Transverse colon (tissue), 4 donors: ENCODE measurements at places on chromosomes 1 and 21.

DNA sequence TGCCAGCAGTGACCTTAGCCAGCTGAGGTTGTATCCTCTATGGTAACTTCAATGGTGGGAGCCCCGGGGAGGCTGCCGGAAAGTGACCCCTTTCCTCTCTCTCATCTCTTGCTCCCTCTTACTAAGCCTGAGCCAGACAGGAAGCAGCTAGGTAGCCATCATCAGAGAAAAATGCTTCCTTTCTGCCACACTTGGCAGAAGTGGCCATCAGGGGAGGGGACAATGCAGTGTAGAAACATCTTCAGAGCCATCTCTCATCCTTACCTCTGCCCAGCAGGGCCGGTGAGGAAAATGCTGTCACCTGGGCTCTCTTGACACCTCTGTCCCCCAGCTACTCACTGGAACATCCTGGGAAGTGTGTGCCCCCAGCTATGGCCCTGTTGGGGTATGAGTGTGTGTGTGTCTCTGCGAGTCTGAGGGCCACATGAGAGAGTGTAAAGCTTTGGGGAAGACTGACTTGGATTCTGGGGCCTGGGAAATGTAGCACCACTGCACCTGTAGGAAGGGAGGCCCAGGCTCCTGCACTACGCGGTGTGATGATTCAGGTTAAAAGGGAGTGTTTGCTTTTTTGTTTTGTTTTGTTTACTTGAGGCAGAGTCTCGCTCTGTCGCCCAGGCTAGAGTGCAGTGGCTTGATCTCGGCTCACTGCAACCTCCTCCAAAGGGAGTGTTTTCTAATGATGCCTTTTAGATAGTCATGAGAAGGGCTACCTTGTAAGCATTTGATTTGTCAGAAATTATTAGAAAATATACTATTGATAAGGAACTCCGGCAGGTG lies 48.7 kb upstream of the CNTN2 start:
- no peak for DNase-seq

- DNase-seq = peak; percentile 47
Observed at GRCh38 chr1:34460193-34460592, 283.5 kb downstream of the C1orf94 start.

GRCh38 chr1:217431395-217431794 lies 199.5 kb downstream of the GPATCH2 start:
- DNase-seq = no peak

- no peak for DNase-seq
Observed at GRCh38 chr1:105017587-105017986, 1267.9 kb downstream of the AMY1C start.

- no peak for DNase-seq
Observed at GRCh38 chr21:17467392-17467791, 45.5 kb upstream of the CXADR start.

- DNase-seq = no peak
Observed at GRCh38 chr1:158818560-158818959, 12.6 kb upstream of the MNDA start.

GRCh38 chr1:92838519-92838918 lies 6.7 kb downstream of the RPL5 start:
- no peak for DNase-seq

DNA sequence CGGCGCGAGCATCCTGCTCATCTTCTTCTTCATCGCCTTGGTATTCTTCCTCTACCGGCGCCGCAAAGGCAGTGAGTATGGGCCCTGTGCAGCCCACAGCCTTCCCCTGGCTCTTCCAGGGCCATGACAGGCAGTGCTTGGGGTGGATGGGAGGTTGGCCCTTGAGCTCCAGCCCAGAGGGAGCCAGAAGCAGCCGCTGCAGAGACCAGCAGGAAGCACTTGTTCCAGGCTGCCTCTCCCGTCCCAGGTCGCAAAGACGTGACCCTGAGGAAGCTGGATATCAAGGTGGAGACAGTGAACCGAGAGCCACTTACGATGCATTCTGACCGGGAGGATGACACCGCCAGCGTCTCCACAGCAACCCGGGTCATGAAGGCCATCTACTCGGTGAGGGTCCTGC lies 87.3 kb upstream of the CD1D start:
- no peak for DNase-seq

DNA sequence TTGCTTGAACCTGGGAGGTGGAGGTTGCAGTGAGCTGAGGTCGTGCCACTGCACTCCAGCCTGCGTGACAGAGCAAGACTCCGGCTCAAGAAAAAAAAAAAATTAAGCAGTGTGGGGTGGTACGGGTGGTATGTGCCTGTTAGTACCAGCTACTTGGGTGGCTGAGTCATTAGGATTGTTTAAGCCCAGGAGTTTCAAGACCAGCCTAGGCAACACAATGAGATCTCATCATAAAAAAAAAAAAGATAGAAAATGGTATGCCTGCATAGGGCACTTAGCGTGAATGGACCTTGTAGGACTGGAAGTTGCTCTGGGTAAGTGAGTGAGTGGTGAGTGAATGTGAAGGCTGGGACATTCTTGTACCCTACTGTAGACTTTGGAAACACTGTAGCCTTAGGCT lies 37.0 kb downstream of the TBCE start:
- DNase-seq = no peak

DNA sequence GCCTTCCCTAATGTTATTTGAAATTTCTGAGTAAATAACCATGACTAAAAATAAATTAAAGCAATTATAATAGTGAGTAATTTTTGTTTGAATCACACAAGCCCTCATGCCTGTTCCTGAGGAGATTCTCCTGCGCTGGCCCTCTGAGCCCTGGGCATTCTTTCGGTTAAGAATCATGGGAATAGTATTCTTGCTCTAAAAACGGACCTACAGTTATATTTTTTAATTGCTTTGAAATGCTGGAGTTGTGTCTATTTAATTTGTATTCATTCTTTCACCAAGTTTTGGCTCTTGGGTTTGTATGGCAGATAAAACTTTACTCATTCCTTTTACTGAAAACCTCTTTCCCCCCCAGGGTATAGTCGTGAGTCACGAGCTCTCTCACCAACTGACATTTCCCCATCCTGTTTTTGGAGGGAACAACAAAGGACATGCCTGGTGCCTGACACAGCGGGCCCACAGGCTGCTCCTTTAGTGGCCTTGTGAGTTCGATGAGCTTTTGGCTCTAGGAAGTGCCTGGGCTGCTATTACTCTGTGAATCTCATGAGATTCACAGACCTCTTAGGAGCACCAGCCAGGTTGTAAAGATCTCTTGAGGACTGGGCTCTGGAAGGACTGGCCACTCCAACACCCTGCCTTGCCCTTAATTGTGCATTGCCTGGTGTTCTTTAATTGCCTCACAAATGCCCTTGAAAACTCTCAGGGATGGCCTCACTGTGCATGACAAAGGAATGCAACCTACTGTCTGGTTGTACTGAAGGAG lies 58.6 kb downstream of the DDR2 start:
- peak; percentile 35 for DNase-seq

DNA sequence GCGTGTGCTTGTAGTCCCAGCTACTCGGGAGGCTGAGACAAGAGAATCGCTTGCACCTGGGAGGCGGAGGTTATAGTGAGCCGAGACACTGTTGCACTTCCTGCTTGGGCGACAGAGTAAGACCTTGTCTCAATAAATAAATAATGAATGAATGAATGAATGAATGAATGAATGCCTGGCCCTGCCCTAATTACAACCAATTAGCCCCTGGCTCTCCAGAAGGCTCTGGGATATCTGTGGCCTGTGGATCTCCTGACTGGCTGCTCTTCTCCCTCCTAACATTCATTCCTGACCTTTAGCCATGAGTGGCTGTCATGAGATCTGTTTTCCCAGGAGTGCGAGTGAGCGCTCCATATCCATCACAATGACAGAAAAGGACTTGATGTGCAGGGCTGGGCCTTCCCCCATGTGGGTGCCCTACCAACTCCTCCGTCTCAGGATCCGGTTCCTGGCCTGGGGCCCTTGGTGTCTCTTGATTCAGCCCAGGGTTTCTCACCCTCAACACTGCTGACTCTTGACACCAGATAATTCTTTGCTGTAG lies 243.6 kb upstream of the TMEM51 start:
- DNase-seq = no peak

DNA sequence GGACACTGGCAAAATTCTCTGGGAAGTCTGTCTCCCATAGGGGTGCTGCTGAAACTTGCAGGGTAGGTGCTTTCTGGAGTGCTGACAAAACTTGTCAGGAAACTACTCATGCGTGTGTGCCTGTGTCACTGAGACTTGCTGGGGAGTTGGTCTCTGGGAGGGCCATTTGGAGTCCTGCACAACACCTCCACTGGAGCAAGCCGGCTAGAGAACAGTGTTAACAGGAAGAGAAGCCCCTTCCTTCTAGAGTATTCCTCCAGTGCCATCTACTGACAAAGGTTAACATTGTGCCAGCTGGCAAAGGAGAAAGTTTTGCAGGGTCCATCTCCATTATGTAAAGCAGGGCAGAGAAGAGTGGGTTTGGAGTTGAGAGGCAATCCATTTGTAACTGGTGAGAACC lies 30.0 kb downstream of the ZMYM4 start:
- DNase-seq = no peak

DNA sequence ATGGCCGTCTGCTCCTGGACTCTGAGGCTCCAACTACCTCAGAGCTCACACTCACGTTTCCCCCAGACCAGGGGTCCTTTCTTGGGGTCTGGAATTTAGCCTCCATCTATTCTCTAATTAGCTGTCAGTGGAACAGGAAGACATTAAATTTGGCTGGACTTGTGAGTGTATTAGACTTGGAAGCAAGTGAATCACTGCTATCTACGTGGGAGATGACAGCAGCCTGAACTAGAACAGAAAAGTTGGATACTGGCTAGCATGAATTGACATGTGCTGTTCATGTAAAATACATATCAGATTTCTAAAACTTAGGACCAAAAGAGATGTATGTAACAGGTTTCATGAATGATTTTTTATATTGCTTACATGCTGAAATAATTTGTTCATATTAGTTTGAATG lies 28.0 kb downstream of the TAF5L start:
- no peak for DNase-seq

DNA sequence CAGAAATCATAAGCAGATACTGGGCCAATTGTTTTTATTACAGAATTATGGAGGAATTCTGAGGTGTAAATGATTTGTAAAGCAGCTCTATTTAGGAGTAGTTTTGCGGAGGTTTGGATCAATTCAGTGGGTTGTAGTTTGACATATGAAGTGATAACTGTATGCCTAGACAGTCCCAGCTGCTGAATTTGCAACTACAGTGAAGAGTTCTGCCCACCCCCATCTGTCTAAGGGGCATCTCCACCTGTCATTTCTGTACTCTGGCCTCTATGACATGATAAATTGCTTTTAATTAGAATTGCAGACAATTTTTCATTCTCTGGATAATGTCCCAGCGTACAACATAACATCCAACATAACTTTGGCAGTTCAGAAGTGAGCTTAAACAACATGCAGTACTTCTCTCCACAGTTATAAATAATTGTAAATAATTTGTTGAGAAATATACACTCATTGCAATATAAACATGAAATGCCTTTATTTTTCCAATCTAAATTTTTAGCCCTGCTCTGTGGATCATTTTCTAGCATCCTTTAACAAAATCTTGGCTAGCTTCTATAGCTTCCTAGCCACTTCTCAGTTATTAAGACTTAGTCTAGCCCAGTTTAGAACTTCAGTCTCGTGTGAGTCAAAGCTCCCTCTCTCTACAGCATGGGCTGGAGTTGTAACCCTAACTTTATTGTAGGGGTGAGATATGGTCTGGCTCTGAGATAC lies 52.3 kb downstream of the PDE4B start:
- no peak for DNase-seq
